Cortex of kidney (tissue), 1 donor: ENCODE measurements at places on chromosomes 1 and 21.

DNA sequence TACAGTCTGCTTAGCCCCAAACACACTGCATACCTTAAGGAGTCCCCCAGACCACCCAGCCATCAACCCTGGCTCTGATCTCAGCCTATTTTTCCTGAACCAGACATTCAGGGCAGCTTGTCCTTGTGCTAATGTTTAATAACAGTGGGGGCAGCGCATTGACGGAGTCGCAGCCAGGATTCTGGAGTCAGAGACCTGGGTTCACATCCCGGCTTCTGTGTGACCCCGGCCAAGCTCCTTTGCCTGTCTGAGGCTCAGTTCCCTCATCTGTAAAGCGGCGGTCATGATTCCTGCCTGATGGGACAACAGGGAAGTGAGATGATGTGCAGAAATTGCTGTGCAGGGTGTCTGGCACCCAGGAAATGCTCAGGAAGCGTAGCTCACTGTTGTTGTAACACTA, 63.1 kb downstream of the MATN1 start:
- no peak for DNase-seq

- DNase-seq = no peak
These were observed 4.9 kb downstream of the ACTRT2 start for GRCh38 chr1:3026124-3026523.

DNA sequence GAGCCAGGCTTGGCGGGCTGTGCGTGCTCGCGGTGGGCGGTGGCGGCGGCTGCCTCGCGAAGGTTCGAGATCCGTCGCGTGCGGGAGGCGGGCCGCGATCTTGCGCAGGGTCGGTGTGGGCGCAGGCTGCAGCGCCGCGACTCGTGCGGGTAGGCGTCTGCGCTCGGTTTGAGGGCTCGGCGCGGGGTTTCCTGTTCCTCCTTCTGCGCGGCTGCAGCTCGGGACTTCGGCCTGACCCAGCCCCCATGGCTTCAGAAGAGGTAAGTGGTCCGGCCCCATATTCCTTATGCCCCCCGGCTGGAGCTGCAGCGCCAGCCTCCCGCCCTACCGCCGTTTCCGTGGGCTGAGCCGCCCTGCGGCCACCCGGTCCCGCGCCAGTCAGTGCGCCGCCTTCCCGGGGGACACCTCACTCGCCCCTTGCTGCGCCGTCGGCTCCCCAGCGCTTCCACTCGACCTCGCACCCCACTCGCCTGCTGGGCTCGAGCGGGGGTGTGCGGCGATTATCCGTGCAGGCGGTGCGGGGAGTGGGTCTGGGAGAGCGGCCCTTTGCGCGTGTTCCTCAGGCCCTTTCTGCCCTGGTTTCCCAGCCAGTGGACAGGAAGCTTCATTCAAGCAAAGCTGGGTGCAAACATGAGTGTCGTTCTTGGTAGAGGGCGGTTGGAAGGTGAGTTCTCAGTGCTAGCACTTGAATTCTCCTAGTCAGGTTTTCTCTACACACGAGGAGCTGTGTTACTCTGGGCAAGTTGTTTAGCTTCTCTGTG, at the start of gene CACYBP:
Gene CACYBP (plus strand): TSS at position 12 of the 761 bp plus-strand sequence. CDS start 234 bp downstream, at position 246.
- no peak for DNase-seq

DNA sequence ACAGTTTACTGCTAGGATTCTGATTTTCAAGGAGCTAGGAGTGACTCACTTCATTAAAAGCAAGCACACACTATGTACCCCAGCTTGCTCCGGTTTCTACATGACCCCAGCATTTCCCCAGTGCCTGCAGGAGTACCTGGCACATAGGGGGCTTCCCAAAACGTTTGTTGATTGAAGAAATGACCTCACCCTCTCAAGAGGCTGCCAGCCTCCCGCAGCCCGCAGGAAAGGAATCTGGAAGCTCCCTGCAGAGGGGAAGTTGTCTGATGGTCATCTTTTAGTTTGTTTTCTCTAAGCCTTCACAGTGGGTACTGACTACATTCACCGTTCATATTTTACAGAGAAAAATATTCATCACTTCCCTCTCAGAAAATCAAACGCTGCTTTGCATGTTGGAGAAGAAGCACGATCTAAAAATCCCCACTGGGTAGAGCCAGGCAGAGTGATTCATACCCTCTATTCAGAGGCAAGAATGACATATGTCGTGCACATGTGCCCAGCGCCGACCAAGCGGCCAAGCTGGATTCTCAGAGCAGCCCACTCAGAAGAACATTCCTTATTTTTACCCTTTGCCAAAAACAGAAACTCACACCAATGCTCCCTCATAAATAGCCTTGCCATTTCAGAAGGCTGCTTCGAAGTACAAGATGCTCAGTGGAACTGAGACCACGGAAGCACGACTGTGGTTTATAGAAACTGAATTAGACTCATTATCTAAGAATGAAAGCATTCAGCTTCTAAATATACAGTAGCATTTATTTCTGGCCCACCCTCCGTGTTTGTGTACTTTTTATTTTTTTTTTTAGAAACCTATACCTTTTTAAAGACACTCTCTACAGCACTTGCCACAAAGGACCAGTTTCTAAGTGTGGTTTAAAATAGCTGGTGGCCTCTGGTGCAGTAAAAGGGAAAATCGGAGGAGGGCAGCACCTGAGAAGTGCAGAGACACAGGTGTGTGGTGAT, 143.2 kb downstream of the MIS18A start:
- no peak for DNase-seq

DNA sequence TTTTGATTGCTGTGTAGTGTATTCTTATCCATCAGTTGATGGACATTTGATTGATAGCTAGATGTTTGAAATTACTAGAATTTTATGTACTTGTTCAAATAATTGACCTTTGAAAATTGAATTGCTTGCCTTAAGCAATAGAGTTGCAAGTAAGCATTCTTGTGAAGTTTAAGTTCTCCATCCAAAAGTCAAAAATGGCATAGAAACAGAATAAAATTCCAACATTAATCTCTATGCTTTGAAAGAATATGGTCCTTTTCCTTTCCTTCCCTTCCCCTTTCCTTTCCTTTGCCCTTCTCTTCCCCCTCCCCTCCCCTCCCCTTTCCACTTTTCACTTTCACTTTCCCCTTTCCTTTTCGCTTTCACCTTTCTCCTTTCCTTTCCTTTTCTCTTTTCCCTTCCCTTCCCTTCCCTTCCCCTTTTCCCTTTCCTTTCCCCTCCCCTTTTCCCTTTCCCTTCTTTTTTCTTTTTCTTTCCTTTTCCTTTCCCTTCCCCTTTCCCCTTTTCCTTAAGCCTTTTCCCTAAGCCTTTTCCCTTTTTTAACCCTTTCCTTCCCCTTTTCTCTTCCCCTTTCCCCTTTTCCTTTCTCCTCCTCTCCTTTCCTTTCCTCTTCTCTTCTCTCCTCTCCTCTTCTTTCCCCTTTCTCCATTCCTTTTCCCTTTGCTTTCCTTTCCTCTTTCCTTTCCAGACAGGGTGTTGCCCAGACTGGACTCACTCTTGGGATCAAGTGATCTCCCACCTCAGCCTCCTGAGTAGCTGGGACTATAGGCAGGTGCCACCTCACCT, 67.4 kb downstream of the SASS6 start:
- no peak for DNase-seq

DNA sequence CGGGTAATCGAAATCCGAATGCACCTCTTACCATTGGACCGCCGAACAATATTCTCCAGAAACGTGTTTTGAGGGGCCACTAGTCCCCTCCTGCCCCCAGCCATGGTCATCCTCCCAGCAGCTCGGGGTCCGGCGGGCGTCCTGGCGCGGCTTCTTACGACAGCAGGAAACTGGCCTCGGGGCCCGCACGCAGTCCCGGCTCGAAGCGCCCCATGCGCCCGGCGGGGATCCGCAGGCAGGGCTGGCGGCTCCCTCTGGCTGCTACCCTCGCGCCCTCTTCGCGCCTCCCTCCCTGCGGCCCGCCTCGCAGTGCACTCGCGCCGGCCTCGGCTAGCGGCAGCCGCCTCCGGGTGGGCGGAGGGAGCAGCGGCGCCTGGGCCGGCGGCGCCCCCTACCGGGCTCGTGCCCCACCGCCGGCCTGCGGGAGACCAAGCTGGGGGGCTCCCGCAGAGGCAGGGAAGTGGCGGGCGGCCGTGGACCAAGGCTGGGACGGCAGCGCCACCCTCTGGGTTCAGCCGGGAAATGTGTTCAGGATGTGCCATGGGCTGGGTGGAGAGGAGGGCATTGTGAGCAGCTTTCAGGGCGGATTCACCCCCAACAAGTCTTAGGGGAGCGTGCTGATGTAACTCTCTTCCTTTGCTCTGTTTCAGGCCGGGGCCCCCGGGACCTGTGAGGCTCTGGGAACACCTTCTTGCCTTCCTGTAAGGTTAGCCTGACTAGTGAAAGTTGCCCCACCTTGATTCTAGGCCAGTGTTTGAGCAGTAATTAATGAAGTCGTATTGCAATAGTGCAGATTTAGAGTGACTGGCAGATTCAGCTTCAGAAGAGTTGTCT, at the start of gene KCNH1:
Gene KCNH1 (minus strand): TSS at position 313 of the 834 bp plus-strand sequence. CDS start 203 bp downstream, at position 110.
- no peak for DNase-seq

- no peak for DNase-seq
These were observed 206.6 kb downstream of the PBX1 start for GRCh38 chr1:164765557-164765956.

- DNase-seq = no peak
These were observed 3.9 kb downstream of the LAMB3 start for GRCh38 chr1:209648346-209648745.

GRCh38 chr1:165389609-165390008, 33.1 kb upstream of the LMX1A start:
- no peak for DNase-seq

GRCh38 chr1:57319165-57319564, 104.7 kb downstream of the DAB1 start:
- no peak for DNase-seq

- DNase-seq = no peak
These were observed 1353.2 kb upstream of the ADGRL2 start for GRCh38 chr1:80447526-80447925.

DNA sequence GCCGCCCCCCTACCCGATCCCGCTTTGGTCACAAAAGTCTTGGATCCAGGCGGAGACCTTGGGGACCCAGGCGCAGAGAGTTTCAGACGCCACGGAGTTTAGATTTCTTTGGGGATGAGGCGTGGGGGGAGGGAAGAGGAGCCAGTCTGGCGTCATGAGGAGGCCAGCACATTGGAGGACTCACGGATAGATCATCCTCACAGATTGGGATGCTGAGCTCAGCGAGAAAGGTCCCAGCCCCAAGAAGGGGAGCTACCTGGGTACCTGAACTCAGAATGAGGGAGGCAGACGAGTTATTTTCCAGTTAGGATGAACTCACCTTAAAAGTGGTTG, 393 bp downstream of the ELAPOR1 start:
- no peak for DNase-seq

DNA sequence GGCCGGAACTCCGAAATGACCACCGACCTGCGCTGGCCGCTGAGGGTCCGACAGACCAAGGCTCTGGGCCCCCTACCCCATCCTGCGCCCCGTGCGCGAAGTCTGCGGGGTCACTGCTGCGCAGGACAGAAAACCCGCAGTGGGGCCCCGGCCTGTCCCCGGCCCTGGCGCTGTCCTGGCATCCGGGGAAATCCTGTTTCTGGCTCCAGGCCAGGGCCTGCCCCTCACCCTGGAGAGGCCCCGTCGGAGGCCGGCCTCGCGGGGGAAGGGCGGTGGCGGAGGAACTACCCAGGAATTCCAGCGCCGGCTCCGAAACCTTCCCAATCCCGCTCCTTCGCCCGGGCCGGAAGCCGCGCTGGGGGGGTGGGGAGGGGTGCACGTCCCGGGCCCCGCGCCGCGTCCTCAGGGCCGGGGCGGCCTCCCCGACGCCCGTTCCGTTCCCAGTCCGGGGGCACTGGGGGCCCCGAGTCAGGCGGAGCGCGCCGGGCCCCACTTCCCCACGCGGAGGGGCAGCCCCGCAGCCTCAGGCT, 77.0 kb downstream of the MORN1 start:
- no peak for DNase-seq

- no peak for DNase-seq
These were observed 48.7 kb downstream of the SPAG17 start for GRCh38 chr1:118136187-118136941.

DNA sequence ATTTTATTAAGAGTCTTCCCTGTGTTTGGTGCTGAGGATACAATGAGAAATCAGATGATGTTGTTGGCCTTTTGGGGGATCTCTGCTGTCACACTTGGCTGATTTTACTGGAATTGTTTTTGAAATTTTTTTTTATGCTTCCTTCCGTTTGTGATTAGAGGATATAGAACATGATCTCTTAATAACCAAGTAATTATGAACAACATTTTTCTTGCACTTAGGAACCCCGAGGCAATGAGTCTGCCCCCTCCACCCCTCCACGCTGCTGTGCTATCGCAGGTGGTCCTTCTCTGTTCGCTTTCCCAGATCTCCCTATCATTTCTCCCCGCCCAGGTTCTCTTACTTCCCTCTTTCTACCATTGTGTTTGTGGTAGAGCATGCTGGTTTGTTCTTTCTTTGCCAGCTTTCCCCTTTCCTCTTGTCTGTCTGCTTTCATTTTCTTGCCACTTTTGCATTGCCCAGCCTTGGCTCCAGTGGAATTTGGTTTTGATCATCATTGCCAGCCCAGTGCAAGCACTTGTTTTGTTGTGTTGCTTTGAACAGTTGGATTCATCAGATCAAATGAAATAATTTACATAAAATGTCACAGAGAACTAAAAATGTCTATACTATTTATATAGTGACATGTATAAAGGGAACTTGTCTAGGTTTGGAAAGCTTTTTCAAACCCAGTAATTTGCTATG, 73.1 kb upstream of the SCCPDH start:
- DNase-seq = no peak

GRCh38 chr21:34022627-34023335, 50.6 kb upstream of the MRPS6 start:
- no peak for DNase-seq

DNA sequence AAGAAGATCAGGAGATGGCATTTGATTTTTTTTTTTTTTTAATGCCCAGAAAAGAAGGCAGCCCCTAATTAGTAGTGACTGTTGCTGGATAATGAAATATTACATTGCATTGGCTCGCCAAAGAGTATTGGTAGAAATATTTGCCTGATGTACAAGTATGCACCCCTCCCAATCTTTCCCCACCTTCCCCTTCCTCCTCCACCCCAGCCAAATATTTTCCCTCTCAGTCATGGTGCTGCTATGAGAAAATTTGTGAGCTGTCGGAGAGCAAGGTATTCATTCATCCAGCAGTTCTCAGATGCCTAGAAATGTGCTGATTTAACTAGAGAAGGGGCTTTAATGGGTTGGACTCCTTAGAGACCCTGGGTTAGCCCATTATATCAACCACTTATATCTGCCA, 50.5 kb upstream of the IKBKE start:
- DNase-seq = no peak

- no peak for DNase-seq
These were observed 58.8 kb downstream of the NAV1 start for GRCh38 chr1:201597551-201598230.

DNA sequence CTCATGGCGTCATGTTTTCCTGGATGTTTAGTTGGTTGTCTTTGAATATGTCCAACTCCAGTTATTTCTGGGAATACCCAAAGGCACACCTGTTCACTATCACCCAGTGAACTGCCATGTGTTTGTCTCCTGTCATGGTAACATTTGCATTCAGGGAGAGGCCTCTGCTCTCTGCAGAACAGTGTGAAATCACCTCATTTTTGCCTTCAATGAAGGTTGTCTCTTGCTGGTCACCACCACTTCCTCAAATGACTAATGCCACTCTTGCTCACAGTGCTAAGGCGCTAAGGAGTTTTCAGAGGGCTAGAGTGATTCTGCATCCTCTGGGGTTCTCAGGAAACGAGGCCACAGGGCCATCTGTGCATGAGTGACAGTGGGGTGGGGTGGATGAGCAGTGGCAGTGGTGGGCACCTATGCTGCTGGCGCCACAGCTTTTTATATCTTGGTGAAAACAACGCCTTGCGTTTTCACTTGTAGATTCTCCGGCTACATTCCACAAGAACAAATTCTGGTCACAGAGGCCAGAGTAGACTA, 60.0 kb upstream of the ATP5PO start:
- DNase-seq = no peak

GRCh38 chr1:56967900-56968832, 2.4 kb upstream of the C8B start:
- DNase-seq = no peak

- no peak for DNase-seq
These were observed 11.3 kb downstream of the ARHGEF11 start for GRCh38 chr1:157034137-157034800.
